ENCODE measurements at places on chromosomes 11 and 22.

DNA sequence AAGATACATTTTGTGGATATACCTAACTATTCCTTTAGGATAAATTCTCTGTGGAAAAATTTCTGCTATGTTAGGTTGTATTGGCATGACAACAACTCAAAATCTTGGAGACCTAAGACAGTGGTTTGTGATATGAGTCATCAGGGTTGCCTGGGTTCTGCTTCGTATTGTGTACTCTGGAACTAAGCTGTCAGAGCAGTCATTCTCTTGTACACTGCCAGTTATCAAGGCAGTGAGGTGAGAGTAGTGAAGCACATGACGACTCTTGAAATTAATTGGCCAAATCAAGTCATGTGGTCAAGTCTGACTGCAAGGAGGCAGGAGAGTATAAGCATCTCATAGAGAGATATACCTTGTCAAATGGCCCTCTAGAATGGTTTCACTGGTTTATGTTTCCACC is 104.4 kb downstream of the FANCF start:
- no peak for DNase-seq

DNA sequence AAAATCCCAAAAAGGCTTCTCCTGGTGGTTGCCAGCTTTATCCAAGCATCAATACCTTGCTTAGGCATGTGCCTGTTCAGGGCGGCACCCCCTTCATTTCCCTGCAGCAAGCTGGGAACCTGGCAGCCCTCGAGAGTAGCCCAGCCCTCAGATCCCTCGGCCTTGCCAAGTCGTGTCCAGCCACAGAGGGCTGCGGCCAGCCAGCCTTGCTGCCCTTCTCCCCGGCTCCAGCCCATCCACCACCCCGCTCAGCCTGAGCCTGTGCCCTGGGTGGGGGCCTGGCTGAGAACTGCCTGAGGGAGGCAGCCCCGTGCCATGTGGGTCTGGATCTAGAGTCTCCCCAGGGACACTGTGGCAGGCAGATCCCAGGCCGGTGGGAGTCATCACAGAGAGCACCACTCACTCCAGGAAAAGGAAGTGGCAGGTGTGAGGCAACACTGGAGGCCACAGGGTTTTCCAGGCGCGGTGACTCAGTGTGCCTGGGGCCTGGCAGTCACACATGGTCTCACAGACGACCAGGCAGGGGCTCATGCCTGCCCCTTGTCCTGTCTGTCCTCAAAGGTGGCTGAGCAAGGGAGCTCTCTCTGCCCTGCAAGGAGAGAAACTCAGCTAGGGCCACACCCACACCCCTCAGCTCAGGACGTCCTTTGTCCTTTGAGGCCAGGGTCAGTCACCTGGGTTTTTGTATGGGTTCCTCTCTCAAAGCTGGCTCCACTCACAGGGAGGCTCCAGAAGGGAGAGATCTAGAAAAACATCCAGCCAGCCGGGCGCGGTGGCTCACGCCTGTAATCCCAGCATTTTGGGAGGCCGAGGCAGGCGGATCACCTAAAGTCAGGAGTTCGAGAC is 12.2 kb upstream of the CDC42BPG start:
- peak; percentile 91 for DNase-seq

- DNase-seq: no peak
These were observed 13.6 kb upstream of the MPPED1 start for GRCh38 chr22:43398246-43398645.

DNA sequence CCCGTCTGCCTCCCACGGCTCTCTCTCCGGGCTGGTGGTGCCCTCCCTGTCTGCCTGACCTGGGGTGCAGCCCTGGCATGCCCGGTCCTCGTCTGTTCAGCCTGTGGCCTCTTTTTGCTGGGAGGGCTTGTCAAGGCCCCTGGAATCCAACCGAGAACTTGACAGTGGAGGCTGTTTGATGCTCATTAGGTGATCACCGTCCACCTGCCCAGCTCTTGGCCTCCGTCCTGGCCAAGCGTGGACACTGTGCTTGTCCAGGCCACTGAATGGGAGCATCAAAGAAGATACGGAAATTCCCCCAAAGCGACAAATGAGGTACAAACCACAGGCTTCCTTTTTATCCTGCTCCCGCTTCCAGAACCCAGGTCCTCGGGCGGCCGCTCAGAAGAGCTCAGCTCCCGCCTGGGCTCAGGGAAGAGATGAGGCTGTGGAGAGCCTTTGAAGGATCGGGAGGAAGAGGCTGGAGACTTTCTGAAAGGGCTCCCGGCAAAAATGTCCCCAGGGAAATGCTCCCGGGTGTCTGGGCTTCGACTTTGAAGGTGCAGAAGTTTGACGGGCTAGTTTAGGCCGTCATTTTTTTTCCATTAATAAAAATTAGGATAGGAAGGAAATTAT is 1273.9 kb downstream of the BRD1 start:
- DNase-seq: no peak

- no peak for DNase-seq
These were observed 546.5 kb upstream of the ANO5 start for GRCh38 chr11:21646351-21646750.

Measured in HS-5 (cell line).